Pulmonary artery endothelial cell (primary cell): ENCODE measurements at places on chromosomes 12 and 14. TPM values are rescaled to one million over a fixed set of nuclear protein-coding genes. Genes with fewer than 3 reads are reported as not detected.

GRCh38 chr12:111455448-111456320 lies 50.0 kb downstream of the SH2B3 start:
- DNase-seq, result no peak

DNA sequence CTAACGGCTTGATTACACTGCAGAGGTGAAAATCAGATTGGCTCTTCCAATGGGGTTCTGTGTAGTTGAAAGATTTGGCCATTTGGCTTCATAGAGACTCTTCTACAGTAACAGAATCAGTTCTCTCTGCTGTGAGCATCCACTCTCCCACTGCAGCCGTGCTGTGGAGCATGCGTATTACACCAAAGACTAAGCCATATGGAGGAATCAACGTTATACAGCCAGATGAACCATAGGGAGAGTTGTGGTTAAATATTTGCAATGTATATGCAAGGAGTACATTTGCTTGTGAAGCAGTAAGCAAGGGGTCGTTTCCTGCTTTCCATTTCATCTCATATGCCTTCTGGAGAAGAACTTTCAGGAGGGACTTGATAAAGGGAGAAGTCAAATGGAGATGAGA lies 331.1 kb upstream of the FKBP4 start:
- DNase-seq, result no peak

- DNase-seq, result no peak
These were observed 454.7 kb downstream of the NPAS3 start for GRCh38 chr14:33393231-33393894.

ATN1 gene
- 6.1 and 6.7 TPM in 2 replicates for total RNA-seq

DNA sequence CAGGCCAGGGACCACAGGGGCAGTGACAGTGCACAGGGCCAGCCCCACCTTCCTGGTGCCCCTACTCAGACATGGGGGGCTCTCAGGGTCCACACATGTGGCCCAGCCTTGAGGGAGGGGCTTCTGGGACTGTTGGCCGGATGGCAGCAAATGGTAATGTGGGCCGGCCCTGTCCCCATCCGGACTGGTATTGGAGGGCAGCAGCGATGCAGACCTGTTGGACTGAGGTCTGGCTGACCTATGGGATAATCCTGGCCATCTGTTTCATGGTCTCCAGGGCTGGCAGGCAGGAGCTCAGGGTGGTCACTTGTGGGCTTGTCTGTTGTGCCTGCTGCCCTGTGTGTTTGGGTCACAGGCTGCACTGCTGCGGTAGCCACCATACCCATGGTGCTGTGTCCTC lies 387.5 kb downstream of the TMEM121 start:
- no peak for DNase-seq

DNA sequence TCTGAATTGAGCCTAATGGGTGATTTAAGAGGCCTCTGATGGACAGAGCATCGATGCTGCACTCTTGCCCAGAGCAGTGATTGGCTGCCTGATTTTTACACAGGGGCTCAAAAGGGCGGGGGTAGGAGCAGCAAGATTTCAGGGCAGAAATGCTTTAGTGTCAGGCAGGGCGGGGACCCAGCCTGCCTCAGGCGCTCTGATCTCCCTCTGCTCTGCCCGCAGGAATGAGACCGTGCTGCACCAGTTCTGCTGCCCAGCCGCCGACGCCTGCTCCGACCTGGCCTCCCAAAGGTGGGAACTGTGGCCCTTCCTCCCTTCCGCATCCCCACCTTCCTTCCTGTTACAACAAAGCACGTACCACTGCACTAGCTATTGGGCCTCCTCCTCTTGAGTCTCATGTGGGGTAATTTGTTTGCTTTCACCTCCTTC lies 32.4 kb downstream of the IQSEC3 start:
- DNase-seq, result no peak

- DNase-seq, result no peak
These were observed 5.4 kb upstream of the MBIP start for GRCh38 chr14:36325853-36326252.
